GM12878 (cell line): ENCODE measurements at places on chromosomes 6 and 20. TPM values are rescaled to one million over a fixed set of nuclear protein-coding genes. Genes with fewer than 3 reads are reported as not detected.

ZC3H12D gene
- total RNA-seq: 14.1 and 15.7 TPM in 2 replicates

DNA sequence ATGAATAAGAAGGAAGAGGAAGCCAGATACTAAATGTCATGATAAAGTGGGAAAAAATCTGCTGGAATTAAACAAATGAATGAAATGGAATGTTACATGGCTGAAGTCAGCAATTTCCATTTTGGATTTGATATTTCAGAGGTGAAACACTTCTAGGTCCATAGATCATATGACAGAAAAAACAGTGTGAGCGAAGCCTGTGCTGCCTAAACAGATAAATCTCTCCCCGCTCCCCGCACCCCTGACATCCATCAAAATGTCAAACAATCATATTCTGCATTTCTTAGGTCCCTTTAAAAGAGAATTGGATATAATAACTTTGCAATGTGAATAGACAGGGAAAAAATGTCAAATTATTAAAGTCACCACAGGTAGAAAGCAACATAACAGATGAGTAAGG lies 26.0 kb upstream of the TRDN start:
- no peak overlapping the region for H3K27ac ChIP-seq
- H3K36me3 ChIP-seq: no peaks in the 10 kb centered on the region
- no peak for DNase-seq
- H3K27me3 ChIP-seq: no peaks in the 10 kb centered on the region
- no peaks in the 10 kb centered on the region for H3K4me1 ChIP-seq

- no peak for DNase-seq
- peaks cover 3% of the 10 kb centered on the region; the same call in 1 of the 2 replicates for H3K4me1 ChIP-seq
- no peak overlapping the region for H3K27ac ChIP-seq
- no peaks in the 10 kb centered on the region for H3K36me3 ChIP-seq
- no peaks in the 10 kb centered on the region for H3K27me3 ChIP-seq
Measured at GRCh38 chr6:158554611-158555361, 5.1 kb upstream of the TMEM181 start.

PRICKLE4 gene
- total RNA-seq: 0.37 TPM in 1 of 2 replicates, not detected in the other

EPPIN gene
- total RNA-seq: not detected in 2 replicates

DNA sequence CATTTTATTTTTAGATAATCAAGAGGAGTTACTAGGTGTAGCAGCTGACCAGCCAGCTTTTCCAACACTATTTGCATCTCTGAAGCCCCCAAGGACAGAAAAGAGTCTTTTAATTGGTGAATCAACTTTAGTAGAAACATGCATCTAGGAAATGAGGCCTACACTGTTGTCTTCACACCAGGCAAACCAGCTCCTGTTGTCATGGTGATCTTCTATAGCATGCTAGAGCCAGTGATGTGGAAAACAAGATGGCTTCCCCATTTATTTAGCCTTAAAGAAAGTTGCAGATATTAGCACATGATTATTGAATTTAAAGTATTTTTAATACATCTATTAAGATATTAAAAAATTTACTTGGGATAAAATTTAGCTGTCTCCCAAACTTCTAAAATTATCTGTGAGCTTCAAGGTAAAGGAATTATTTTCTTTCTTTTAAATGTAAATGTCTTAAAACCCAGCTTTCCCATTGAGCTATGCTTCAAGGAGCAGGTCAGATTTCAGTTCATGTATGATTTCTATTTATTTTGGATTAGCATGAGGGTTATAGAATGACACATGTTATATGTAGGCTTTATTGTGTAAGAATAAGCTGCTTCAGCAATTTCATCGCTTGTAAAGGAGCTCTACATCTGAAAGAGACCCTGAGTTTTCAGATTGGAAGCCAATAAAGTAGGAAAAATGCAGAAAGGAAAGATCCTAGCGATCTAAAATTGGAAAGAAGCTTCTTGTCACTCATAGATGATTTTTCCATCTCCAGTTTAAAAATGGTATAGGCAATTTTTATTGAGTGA lies 564.9 kb upstream of the CITED2 start:
- no peak overlapping the region for H3K4me3 ChIP-seq
- no peak for DNase-seq
- H3K27me3 ChIP-seq: no peaks in the 10 kb centered on the region

DNA sequence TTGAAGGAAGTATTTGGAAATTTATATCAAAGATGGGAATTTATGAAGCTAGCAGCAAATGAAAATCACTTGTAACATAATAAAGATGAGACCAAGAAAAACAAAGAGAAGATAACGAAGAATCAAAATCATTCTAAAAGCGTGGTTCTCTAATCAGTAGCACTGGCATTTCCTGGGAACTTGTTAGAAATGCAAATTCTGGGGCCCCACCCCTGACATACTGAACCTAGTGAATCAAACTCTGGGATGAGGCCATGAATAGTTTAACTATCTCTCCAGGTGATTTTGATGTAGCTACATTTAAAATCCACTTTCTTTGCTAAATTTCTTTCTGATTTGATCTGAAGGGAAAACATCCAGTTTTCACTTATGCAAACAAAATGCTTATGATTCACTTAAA lies 1075.6 kb downstream of the HACE1 start:
- DNase-seq: no peak
- no peaks in the 10 kb centered on the region for H3K27me3 ChIP-seq
- H3K36me3 ChIP-seq: no peaks in the 10 kb centered on the region
- no peaks in the 10 kb centered on the region for H3K4me1 ChIP-seq

NR2E1 gene
- not detected in 2 replicates for total RNA-seq

- H3K4me3 ChIP-seq: no peak overlapping the region
- no peaks in the 10 kb centered on the region for H3K36me3 ChIP-seq
- H3K4me1 ChIP-seq: no peaks in the 10 kb centered on the region
Measured at GRCh38 chr20:31968291-31969126, 558 bp downstream of the XKR7 start.

- H3K4me3 ChIP-seq: no peak overlapping the region
- no peak for DNase-seq
- no peaks in the 10 kb centered on the region for H3K27me3 ChIP-seq
- no peak overlapping the region for H3K27ac ChIP-seq
- peaks cover 29% of the 10 kb centered on the region for H3K36me3 ChIP-seq
Measured at GRCh38 chr6:56488281-56488680, 154.4 kb downstream of the DST start.
